ENCODE measurements at places on chromosomes 1 and 21.

- DNase-seq, result no peak
Observed at GRCh38 chr1:36839485-36839884, 194.8 kb downstream of the GRIK3 start.

DNA sequence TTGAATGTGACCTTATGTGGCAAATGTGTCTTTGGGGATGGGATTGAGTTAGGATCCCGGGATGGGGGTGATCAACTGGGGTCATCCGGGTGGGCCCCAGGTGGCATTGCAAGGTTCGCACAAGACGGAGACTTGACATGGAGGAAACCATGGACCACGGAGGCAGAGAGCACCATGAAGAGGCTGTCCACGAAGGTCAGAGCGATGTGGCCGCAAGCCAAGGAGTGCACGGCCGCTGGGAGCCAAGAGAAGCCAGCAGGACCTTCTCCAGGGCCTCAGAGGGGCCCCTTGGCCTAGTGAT lies 22.3 kb upstream of the COL18A1 start:
- DNase-seq, result no peak

- no peak for DNase-seq
Observed at GRCh38 chr1:205639567-205639966, 7.8 kb upstream of the ELK4 start.

DNA sequence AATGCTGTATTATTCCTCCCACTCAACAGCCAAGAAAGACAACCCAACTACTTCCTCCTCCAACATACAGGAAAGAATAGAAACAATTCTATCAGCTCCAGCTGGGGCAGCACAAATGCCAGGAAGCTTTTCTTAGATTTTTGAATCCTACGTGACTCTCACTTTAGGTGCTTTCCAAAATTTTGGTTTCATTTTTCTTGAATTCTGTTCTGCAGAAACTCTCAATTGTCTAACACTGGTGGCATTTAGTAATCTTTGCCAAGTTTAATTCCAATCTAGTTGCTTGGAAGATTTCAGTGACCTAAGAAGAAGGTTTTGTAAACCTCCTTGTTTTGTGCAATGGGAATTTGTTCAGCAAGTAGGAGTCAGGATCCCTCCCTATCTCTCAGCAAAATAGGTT lies 37.1 kb upstream of the DOCK7 start:
- DNase-seq, result no peak

GRCh38 chr21:44949779-44950198 lies 10.0 kb downstream of the SLX9 start:
- DNase-seq, result peak; percentile 88

DNA sequence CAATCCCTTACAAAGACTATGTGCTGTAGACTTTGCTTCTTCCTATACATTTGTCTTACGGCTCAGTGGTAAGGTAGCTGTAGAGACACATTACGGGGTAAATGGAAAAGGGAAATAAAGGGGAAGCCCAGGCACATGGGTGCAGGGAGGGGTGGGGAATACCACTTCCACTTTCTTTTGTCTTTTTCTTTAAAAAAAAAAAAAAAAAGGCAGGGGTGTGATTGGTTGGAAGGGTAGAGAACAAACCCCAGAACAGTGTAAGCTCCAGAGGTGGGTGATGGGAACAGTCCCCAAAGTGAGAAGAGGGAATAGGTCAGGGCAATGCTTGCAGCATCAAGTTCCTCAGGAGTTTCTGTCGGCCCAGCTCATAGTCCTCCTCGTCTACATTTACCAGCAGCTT lies 3.9 kb downstream of the NIT1 start:
- DNase-seq, result no peak

DNA sequence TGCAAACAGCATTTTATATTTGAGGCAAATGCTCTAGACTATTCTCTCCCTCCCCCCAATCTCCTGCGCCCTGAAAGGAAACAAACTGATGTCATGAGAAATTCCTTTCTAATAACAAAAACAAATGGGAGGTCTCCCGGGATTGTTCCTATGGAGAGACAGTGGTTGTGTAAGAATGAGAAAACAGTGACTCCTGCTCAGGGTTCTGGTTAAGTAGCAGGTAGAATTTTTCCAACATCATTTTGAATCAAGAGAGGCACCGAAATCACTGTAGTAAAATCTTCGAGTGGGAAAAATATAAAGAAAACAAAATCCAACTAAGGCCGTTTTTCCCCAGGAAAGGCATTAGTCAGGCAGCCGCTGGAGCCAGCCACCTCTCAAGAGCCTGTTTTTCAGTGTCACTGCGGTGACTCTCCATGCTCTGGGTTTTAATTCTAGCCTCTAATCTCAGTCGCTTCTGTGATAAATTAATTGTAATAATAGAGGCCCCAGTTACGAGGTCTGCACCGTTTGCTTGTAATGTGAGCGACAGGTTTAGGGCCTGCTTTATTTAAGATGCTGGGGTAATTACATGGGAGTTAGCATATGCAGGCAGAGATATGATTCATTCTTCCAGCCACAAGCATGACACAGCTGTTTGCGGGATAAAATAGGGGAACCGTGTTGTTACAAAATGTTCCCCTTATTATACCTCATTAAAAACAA lies 80.3 kb downstream of the RNF220 start:
- no peak for DNase-seq

DNA sequence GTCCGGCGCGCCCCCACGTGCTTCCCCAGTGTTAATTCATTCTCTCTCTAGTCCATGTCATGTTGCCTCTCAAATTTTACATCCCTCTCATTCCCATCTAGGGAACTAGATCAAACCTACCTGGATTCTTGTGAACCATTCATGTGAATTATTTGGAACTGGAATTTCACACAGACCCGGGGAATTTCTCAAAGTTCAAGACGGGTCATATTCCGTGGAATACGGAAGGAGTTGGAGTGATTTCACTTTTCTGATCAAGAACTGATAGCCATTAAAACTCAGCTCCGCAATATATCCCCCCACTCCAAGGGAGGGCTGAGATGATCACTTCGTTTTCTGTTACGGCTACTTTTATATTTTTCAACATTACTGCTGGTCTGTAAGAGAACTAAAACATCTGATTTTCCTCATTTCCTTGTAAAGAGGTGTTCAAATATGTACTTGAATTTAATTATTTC lies 1.0 kb upstream of the ENO1 start:
- no peak for DNase-seq

- no peak for DNase-seq
Observed at GRCh38 chr1:113211467-113211866, 138.5 kb downstream of the LRIG2 start.

DNA sequence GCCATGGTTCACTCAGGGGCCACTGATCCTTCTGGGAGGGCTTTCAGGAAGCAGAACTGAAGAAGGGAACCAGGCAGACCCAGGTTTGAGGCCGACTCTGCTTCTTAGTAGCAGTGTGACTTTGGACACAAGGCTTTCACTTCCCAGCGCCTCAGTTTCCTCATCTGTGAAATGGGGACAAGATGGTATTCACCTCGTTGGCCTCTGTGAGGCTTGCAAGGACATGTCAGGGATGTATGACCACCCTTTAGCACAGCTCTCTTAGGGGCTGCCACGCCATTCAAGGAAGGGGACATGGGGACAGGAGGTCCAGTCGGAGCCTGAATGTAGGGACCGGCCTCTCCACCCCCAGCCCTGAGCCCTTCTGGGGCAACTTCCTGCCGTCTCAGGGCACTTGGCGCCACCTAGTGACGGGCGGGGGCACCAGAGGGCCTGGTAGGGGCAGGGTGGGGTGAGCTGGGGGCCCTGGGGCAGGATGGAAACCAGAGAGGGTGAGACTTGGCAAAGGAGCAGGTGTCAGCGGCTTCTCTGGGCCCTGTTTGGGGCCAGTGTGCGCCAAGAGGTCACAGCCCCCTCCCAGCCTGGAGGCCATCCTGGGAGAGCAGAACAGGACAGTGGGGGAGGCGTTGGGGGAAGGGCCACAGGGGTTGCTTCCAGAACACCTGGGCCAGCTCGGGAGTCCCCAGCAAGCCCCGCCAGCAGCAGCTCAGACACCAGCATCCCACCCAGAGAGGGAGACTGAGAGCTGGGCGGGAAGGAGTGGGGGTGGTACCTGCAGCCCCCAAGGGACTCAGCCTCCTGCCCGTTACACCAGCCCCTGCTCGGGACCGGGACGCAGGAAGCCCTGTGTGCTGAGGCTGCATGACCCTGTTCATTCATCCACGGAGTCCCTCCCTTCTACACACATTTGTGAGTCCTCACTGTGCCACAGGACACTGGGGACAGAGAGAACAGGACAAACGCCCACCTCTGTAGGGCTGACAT lies 102.5 kb upstream of the TARDBP start:
- DNase-seq, result peak; percentile 80

- DNase-seq, result no peak
Observed at GRCh38 chr1:9473032-9473807, 66.0 kb upstream of the SLC25A33 start.

DNA sequence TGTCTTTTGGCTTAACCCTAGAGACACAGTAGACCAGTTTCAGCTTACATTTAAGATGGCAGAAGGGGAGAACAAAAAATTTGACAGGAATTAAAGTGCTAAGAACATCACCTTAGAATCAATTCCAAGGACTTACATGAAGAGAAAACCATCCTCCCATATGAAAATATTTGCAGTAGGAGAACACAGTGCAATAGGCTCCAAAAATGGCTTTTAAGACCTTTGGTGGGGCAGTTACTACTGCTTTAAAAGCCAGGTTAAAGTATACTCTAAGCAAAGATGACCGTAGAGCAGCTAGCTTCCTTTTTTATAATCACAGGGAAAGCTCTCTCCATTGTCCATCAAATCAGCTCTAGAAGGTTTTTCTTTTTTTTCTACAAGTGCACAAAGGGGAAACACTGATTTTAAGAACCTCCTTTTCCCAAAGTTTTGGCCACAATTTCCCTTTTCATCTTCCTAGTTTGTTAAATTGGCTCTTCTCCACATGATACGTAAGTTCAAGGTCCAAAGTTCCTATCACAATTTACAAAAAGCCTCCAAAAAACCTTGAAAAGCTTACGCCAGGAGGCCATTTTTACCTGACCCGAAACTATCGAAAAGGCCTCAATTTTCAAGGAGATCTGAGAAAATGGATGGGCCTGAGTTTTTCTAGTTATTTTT lies 3.3 kb downstream of the TXNIP start:
- no peak for DNase-seq

DNA sequence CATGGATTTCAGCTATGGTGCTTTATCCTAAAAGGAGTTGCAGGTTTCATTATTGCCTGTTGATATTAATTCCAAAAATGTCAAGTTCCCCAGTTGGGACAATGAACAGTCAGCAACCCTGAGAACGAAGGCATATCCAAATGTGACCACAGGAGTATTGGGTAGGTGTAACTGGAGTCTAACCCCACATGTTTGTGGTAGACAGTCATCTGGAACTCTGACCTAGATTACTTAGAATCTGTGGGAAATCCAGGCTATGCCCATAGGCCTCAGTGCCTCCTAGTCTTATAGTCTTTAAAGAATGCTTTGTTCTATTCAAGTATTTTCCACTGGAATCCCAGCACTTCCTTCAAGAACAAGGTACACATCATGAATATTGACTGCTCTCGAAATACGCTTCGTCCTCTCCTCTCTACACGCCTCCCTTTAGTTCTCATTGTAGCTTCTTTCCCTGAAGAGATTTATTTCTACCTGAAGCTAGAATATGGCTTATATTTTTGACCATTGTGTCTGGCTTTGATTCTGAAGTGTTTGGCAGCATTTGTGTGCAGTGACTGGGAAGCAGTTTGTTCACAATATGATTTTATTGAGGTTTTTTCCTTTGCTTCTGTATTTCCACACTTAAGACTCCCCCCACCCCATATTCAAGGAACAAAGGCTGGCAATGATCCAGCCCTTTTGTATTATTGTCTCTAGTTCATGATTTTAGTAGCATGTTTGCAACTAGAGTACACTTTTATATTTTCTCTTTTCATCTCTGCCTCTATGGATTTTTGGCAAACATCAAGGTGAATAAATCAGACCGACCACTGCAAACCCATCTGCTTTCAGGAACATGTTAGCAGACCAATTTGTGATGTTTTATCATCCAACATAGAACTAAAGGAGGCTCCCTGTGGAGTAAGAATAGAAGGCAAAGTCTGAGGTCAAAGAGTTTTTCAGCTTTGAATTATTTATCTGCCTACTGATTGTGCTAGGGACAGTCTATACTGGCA lies 178.6 kb downstream of the GPR52 start:
- no peak for DNase-seq

Data from stimulated activated CD4-positive, alpha-beta T cell treated with anti-CD3 and anti-CD28 coated beads, Interleukin-2, amount 100 ng/mL, for 24 hours (primary cell).